ENCODE measurements at places on chromosomes 2 and 18.
A peak's percentile ranks its signal among the peaks of the same experiment; 100 is the strongest.

- no peak for DNase-seq
Observed at GRCh38 chr18:33906046-33906445, 318.7 kb downstream of the NOL4 start.

- peak; percentile 26 for DNase-seq
Observed at GRCh38 chr2:191061381-191061980, 47.5 kb upstream of the STAT1 start.

- no peak for DNase-seq
Observed at GRCh38 chr18:10245031-10245845, 209.2 kb upstream of the APCDD1 start.

- DNase-seq: no peak
Observed at GRCh38 chr2:124836416-124836815, 811.3 kb downstream of the CNTNAP5 start.

DNA sequence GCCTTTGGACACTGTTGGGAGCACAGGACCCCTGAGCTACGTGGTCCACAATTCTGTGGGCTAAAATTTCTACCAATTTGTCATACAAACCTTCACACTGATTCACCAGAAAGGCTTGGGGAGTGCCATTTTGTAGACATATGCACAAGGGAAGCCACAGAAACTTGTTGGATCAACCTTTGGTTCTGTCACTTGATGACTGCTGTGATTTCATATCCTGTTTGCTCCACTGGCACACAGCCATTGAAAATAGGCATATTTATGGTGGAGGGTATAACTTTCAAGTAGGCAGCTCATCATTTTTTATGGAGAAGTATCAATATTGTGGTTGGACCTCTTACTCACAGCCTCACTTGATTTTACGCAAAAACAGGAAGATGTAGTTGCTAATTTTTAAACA lies 10.5 kb downstream of the NAPG start:
- DNase-seq: no peak

DNA sequence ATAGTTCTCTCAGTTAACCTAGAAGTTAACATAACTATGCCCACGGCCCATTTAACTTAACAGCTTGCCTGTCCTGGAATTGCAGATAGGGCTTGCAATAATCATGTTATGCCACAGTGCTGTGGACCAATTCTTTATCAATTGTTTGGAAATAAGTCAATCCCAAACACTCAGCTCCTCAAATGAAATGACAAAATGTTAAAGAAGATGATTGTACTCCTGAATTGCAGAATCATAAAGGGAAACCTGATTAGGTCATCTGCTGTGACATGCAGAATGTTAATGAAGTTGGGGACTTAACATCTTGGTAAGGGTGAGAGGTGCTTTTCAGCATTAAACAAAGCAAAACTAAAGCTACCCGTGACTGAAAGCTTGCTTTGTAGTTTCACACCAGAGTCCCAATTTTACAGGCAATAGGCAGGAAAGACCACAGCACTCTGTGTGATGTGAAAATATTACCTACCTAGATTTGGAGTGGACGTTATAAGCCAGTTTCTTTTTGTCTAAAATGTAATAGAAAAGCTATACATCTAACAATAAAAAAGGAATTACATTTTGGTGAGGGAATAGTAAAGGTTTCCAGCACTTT lies 364.0 kb downstream of the GPD2 start:
- DNase-seq: no peak

- DNase-seq: no peak
Observed at GRCh38 chr2:212987492-212987891, 163.9 kb downstream of the IKZF2 start.

- DNase-seq: no peak
Observed at GRCh38 chr2:181420259-181421130, 36.7 kb upstream of the ITGA4 start.

GRCh38 chr2:103364177-103364576 lies 602.3 kb downstream of the TMEM182 start:
- no peak for DNase-seq

GRCh38 chr2:128041561-128041960 lies 13.7 kb upstream of the SAP130 start:
- DNase-seq: no peak
